ENCODE measurements at places on chromosomes 1 and 21.

DNA sequence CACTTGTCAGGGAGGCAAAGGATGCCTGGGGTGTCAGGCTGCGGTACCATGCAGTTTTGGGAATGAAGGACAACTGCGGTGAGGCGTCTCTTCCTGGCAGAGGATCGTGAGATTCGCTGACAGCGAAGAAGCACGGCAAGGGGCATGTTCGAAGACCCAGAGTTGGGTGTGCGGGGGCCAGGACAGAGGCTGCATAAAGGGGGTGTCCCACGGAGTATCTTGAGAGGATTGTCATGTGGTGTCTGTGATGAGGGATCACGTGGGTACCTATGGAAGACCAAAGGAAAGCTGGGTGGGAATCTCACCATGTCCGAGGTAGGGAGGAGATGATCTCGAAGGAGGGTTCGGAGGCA is 372 bp downstream of the SLC25A44 start:
- no peak for DNase-seq

- no peak for DNase-seq
These were observed 14.5 kb upstream of the ERRFI1 start for GRCh38 chr1:8040586-8040985.

DNA sequence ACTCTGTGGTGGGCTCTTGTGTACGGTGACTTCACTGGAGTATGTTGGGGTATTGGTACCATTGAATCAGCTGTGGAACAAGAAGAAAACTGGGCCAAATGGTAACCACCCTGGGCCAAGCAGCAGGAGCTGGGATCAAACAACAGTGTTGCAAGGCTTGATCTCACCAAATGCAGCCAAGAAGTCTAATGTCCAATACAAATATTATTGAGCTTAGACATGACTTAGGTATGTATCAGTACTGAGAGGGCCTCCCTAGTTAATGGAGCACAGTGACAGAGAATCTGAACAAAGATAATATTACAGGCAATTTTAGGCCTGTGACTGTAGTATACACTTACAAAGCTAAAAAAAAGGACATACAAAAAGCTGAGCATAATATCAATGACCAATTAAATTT is 604.8 kb downstream of the PLA2G4A start:
- DNase-seq: no peak

- no peak for DNase-seq
These were observed 20.9 kb downstream of the SZT2 start for GRCh38 chr1:43410571-43410970.
